ENCODE measurements at places on chromosomes 5 and 9.

- DNase-seq: no peak
These were observed 536.8 kb downstream of the BNC2 start for GRCh38 chr9:16333691-16334090.

DNA sequence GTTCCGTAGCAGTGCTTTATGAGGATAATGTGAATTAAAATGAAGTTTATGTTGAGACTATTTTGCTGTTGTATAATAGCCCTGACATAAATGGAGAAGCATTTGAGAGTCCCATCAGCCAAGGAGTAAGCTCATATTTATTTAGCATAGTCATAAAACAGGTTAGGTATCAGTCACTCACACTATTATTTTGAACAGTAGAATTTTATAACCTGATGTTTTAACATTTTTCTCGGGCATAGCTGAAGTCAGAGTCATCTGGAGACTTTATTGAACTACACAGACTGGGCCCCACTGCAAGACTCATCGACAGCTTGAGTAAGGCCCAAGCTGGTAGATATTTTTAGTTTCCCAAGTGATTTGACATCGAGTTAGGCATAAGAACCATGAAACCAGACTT lies 620.3 kb upstream of the WWC1 start:
- DNase-seq: no peak

DNA sequence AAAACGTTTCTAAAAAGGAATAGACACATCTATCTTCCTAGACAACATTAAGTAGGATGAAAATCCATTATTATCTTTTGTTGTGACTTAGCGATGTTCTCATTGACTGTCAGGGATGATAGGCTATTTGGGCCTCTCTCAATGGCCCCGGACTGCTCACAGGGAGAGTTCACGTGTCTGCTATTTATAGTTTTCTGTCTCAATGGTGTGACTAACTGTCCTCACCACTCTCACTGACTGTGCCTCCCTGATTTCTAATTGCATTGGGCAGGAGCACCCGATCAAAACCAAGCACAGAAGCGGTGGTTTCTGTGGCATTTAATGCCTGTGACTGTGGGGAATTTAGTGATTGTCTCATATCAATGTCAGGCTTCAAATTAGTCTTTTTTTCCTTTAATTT lies 286.7 kb upstream of the KLF9 start:
- no peak for DNase-seq

GRCh38 chr9:35051069-35051967 lies 21.1 kb downstream of the VCP start:
- no peak for DNase-seq

DNA sequence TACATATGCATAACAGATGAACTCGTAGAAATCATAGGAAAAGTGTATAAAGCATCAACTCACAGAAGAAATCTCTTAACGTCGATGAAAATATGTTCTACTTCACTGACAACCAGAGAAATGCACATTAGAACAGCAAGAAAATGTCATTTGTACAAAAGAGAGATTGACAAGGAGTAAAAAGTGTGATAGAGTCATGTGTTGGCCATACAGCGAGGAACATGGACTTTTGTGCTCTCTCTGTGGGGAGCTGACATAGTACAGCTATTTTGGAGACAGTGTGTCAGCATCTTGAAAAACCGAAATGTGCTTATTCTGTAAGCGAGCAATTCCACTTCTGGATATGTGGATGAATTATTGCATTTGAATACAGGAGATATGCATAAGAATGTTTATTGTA lies 477.9 kb downstream of the ICE1 start:
- DNase-seq: no peak

DNA sequence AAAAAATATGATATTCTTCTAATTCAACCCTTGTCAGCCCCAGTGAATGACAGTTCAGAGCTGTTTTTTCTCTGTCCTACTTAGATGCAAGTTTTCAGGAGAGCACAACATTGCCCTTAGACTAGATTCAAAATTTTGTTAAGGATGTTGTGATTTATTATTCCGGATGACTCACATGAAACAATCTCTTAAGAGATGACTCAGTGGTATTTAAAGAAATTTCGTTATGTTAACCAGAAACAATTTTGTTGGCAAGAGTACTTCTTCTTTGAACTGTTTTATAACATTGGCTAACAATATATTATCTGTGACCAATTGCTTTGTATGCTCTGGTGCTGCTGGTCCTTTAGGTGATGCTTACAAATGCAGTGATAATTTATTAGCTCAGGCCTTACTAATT lies 132.0 kb downstream of the IZUMO3 start:
- DNase-seq: no peak

- DNase-seq: no peak
These were observed 132.7 kb downstream of the GNAQ start for GRCh38 chr9:77898864-77899263.

- DNase-seq: no peak
These were observed 49.1 kb downstream of the HOMER1 start for GRCh38 chr5:79464695-79465332.
